ENCODE measurements at places on chromosomes 3 and 15.

DNA sequence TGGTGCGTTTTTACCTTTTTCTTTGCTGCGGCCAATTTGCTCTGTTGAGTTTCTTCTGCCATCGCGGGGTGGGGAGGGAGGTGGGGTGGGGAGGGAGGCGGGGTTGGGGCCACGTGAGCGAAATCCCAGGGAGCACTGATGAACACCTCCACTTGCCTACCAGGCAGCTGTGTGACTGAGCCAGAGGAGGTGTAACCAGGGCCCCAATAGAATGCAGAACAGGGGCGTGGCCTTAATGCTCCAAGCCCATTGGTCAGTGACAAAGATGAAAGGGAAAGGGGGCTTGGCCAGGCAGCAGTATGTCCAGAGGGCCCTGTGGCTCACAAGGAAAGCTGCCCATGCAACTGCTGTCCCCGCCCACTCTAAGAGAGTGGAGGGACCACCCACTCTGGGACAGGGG lies 21.4 kb upstream of the OR4F6 start:
- DNase-seq: no peak

GRCh38 chr15:32738666-32739065 lies 20.9 kb downstream of the GREM1 start:
- DNase-seq: no peak

DNA sequence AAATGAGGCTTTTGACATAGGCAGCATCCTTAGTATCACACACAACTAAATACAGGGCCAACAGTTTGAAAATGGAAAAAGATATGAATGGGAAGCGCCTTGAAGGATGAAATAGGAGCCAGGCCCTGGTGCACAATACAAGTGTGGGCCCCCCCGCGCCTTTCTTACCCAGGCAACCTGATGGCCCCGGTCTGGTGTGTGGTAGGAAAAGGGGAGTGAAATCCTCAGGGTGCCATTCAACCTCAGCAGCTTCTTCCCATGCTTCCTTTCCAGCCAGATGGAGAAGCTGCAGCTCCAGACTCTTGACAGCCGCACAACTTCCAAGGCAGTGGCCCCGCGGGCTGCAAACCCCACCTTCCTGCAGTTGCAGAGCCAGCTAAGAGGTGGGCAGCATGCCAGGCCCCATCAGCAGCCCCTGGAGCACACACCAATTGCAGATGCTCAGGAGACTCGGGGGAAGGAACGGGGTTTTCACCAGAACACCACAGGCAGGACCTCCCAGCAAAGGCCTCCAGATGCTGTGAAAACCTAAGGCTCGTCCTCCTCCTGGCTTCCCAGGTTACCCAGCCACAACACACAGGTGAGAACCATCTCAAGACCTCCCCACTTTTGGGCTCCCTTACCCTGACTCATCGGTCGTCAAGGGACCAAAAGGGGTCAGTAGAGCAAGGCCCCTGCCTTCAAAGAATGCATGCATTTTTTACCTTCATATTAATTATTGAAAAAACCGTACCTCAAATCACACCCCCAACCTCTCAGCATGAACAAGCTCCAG lies 101.6 kb downstream of the CPN2 start:
- no peak for DNase-seq

GRCh38 chr15:45523166-45523460 lies 558 bp upstream of the SLC30A4 start:
- DNase-seq: no peak

DNA sequence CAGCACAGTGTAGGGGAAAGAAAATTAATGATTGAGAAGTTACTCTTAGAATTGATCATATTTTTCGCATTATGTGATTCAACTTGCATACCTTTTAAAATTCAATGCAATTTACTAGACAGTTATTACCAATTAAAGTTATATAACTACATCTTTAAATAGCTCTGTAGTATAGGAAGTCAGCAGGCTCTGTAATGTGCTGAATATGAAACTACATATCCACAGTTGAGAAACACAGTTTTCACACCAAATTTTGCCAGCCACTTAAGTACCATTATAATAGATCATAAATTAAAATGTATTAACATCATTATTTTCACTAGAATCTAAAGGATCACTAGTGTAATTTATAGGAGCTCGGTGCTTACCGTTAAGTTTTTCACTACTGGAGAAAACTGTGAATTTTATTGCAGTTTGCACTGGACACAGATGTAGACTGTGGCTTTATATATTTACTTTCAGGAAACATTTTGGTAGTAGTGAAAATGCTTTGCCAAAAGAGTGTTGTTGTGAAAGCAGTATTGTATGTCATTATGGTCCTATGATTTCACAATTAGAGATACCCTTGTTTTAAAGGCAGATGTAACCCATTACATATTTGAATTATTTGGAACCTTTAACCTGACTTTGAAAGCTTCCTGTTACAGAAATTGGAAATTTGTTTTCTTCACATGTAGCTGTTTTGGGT lies 113.6 kb downstream of the PLCL2 start:
- no peak for DNase-seq

- no peak for DNase-seq
Measured at GRCh38 chr3:33932010-33932764, 133.8 kb downstream of the PDCD6IP start.

GRCh38 chr3:53965291-53965690 lies 73.6 kb upstream of the SELENOK start:
- no peak for DNase-seq

DNA sequence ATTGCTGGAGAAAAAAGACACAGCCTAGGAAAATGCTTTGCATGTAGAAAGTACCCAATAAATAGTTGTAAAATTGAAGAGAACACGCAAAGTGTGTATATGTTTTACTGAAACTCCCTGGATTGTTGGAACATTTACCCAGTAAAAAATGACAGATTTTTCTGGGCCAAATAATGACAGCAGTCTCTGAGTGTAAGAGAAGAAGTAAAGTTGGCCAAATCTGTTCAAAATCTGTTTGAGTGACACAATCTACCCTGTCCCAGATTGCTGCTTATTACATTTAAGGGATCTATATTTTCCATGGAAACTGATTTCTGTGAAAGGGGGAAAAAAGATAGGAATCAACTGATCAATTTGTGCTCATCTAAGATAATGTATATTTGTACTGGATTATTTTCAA lies 267.9 kb downstream of the TUSC7 start:
- DNase-seq: no peak

DNA sequence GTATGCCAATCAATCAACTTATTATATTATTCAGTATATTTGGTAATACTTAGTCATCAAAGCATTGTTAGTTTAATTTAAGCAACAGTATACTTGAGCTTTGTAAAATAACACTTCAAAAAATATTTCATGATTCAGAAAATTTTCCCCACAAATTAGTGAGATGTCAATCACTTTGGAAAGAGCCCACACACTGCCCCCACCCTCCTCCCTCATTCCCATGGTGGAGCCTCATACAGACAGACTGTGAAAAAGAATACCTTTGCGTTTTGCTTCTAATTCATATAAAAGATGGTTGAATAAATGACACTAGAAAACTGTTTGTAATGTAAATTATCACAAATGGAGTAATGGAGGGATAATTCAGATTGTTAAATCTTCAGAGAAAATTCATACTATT lies 43.3 kb upstream of the MYO5C start:
- no peak for DNase-seq

GRCh38 chr3:63325386-63325785 lies 47.3 kb downstream of the SYNPR start:
- no peak for DNase-seq

GRCh38 chr3:47910777-47911440 lies 105.3 kb downstream of the MAP4 start:
- DNase-seq: no peak

- peak; percentile 11 for DNase-seq
Measured at GRCh38 chr3:187369089-187369447, 883 bp downstream of the RTP4 start.

GRCh38 chr3:100335434-100335833 lies 877 bp downstream of the NIT2 start:
- peak; percentile 30 for DNase-seq

GRCh38 chr3:56926243-56926946 lies 124.6 kb upstream of the ARHGEF3 start:
- DNase-seq: no peak

DNA sequence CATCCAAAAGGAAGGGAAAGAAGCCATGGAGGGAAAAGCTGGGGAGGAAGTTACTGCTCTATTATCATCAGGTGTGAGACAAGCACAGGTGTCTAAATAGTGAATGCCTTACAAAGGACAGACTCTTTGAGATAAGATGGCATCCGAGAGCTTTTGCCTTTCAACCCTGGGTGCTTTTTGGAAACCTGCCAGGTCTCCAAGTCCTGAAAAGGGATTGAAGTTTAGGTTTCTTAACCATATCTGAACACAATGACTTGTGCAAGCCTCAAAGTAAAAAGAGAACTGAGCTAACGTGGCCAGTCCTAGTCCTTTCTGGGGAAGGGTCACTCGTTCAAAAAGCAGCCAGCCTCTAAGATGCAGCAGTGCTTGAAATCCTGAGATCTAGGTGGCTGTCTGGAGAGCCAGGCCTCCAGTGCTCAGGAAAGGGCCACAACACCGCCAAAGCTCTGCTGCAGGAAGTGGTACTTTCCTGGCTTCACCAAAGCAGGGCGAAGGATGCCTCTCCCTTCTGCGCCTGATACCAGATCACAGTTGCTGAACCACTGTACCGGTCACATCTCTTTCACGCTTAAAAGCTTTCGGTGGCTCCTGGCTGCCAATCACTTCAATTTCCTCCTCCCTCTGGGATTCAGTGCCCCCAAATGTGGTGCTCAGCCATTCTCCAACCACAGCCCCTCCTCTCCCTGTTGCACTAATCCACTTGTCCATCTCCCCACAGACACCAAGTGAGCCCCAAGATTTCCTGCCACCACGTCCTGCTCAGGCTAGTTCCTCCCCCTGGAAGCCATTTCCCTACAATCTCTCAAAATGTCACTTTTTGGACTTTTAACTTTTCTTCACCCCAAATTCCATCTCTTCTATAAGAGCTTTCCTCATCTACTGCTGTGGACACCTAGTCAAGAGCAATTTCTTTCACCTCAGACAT lies 104.1 kb upstream of the LPP start:
- peak; percentile 12 for DNase-seq

- no peak for DNase-seq
Measured at GRCh38 chr3:134755821-134756220, 39.2 kb upstream of the EPHB1 start.

DNA sequence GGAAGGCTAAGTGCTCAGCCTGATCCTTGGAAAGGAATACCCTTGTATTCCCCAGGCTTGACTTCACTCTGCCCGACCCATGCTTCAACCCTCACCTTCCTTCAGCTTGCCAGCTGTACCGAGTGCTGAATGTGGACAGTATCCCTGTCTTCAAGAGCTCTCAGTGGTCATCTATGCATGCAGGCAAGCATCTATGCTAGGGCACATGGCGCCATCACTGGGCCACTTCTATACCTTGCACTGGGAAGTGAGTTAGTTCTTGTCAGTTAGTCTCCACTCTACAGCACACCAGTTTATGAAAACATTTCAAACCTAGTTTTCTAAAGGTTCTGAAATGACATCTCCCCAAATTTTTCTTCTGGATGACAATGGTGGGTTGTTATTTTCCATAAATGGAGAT lies 82.0 kb upstream of the MYRIP start:
- no peak for DNase-seq
